Mesenchymal stem cell (in vitro differentiated cells and primary cell): ENCODE measurements at places on chromosomes 6 and 20.

DNA sequence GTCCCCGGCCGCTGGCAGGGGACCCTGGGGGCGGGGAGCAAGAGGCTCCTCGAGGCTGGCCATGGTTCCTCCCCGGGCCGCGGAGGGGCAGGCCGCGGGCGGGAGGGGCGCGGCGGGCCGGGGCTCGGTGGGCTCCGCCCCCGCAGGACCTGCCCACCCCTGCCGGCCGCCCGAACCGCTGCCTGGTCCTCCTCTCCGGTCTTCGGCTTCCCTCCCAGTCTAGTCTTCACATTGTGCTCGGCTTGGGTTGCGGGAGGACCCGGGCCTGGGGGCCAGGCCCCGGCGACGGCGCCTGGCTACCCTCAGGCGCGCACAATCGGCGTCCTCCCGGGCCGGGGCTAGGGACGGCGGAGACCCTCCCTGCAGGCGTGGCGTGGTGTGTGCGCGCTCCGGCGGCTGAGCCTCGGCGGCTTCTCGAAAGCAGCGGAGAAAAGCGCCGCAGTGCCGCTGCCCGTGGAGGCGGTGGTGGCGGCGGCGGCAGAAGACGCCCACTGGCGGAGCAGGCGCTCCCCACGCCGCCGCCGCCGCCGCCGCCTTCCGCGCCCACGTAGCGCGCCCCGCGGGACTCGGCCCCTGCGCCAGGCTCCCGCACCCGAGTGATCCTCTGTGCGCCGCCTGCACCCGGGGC lies at the start of gene PDE10A:
PDE10A (minus strand) TSS at position 493 of the 628 bp plus-strand sequence; CDS start at position 63, 430 bp downstream.
- peak; percentile 54 for DNase-seq

GRCh38 chr6:80647156-80647555 lies 540.7 kb downstream of the BCKDHB start:
- DNase-seq, result no peak

DNA sequence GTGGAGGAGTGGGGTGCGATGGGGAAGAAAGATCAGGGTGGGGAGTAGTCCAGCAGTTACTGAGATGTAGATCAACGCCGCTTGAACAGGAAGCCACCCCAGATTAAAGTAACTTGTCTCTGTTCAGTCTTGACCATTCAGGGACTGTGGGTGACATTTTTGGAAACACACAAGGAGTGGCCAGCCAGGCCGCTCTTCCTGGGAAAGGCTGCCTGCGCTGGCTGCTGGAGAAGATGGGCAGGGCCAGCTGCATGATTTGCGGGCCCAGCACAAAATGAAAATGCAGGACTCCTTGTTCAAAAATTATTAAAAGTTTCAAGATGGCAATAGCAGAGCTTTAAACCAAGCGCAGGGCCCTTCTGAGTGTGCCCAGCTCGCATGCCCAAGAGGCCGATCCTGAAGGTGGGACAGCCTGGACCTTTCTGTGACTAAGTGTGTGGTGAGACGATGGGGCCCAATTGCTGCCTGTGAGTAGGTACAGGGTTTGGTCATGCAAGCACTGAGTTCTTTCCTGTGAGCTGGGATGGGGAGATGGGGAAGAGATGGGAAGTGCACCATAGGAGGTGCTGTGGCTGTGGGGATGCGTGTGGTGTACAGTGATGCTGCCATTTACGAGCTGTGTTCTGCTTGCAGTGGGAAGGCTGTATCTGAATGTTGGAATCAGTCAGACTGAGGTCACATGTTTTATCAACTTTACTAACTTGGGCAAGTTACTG lies 51.3 kb downstream of the DAAM2 start:
- no peak for DNase-seq

DNA sequence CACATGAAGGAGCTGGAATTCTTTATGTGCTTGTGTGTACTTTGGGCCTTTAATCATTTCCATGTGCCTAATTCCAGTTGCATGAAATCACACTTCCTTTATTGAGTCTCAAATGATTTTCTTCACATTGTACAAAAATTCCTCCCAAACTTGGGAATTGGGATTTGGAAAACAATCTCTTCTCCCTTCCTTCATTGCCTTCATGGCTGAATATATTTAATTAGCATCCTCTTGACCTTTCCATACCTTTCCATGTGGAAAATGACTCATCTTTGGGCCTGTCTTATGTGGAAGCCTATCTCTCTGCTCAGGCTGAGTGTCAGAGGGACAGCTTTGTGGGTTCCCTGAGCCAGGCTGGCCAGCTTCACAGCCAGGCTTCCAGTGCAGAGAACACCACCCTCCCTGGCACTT lies 33.0 kb upstream of the CDH4 start:
- peak; percentile 58 for DNase-seq

DNA sequence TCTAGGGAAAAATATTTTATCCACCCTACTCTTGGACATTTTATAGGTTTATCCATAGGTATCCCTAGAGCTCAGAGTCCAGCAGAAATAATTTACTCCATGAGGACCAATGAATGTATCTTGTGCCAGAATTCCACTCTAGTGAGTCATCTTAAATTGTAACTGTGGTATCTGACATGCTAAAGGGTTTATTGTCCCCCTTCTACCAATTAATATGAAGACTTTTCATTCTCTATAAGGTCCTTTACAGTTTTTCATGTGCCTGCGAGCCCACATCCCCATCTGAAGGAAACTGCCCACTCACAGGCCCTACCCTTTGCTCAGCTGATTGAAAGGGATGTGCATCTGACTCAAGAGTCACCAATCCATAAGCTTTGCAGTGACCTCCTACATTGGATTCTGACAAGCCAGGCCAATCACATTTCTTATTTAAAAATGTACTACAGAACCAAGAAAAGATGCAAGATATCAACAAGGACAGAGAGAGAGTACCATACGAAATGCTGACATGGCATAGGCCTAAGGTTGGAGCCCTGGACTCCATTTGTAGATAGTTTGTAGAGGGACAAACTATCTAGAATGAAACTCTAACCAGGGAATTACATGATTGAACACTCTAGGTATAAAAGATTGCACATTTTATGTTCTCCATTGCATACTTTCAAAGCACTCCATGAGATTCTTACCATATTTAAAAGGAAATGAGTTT lies 93.4 kb upstream of the DEFB112 start:
- no peak for DNase-seq

GRCh38 chr6:137159912-137160311 lies 13.5 kb downstream of the IL22RA2 start:
- no peak for DNase-seq

DNA sequence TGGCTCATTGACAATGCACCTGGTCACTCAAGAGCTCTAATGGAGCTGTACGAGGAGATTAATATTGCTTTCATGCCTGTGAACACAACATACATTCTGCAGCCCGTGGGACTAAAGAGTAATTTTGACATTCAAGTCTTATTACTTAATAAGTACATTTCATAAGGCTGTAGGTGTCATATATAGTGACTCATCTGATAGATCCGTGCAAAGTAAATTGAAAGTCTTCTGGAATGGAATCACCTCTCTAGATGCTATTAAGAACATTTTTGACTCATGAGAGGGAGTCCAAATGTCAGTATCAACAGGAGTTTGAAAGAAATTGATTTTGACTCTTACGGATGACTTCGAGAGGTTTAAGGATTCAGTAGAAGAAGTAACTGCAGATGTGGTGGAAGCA lies 267.9 kb downstream of the CLVS2 start:
- no peak for DNase-seq

DNA sequence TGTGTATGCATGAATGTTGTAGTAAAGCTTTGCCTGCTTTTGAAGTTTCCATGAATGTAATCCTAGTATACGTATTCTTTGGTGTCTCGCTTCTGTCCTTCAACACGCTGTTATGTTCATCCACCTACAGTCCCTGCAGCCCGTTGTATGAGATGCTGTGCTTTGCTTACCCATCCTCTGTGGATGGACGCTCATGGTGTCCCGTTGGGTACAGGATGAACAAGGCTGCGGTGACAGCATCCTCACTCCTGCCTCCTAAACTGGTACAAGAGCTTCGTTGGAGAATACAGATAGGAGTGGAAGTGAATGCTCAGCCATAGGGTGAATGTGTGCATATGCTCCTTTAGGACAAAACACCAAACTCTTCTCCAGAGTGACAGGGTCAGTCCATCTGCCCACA lies 366.2 kb downstream of the ZFAND3 start:
- DNase-seq, result no peak

- peak; percentile 37 for DNase-seq
Observed at GRCh38 chr20:3919352-3919751, 30.2 kb downstream of the PANK2 start.

GRCh38 chr6:70390067-70390466 lies 23.2 kb upstream of the FAM135A start:
- DNase-seq, result no peak

DNA sequence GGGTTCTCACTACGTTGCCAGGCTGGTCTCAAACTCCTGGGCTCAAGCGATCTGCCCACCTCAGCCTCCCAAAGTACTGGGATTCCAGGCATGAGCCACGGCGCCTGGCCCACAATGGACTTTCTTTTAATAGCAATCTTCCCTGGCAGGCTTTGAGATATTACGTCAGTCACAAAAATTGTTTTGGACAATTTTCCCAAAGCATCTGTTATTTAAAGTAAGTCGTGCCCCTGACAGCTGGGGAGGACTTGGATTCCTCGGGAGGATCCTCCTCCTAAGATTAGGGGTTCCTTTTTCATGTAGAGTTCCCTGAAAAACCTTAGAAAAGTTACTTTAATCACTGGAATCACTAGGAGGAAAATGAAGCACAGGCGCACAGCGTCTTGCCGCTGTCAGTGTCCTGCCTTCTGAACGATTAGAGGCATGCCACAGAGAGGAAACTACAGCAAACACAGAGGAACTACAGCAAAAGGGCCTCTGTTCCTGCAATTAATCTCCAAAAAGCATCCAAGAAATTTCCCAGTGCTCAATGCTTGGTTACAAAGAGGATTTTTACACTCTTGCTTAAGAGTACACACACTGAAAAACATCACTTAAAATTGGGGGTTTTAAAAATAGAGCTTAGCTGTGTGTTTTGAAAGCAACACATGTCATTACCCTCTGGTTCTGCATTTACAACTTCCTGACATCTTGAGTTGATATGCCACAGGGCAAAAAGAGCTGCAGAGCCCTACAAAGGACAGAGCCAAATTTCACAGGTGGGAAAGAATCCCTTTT lies 4.5 kb downstream of the ACSS1 start:
- no peak for DNase-seq

- DNase-seq, result no peak
Observed at GRCh38 chr20:24761220-24762065, 187.6 kb upstream of the CST7 start.

- no peak for DNase-seq
Observed at GRCh38 chr6:72963946-72964345, 261.4 kb downstream of the KHDC1L start.

DNA sequence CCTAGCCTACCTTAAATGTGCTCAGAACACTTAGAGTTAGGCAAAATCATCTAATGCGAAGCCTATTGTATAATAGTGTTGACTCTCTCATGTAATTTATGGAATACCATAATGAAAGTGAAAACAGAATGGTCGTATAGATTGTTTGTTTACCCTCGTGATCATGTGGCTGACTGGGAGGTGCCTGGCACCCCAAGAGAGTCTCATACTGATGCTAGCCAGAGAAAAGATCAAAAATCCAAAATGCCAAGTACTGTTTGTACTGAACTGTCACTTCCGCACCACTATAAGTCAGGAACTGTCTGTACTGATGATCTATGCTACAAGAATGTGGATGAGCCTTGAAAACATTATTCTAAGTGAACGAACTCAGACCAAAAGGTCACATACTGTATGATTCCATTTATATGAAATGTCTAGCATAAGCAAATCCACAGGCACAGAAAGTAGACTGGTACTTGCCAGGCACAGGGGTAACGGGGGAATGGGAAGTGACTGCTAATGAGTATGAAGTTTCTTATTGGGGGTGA lies 22.4 kb downstream of the ZMYND8 start:
- peak; percentile 97 for DNase-seq

- no peak for DNase-seq
Observed at GRCh38 chr6:36301781-36302180, 31.9 kb downstream of the PNPLA1 start.

- no peak for DNase-seq
Observed at GRCh38 chr20:41531518-41532275, 86.5 kb downstream of the CHD6 start.

GRCh38 chr6:53892707-53893106 lies 97.9 kb downstream of the LRRC1 start:
- DNase-seq, result no peak

DNA sequence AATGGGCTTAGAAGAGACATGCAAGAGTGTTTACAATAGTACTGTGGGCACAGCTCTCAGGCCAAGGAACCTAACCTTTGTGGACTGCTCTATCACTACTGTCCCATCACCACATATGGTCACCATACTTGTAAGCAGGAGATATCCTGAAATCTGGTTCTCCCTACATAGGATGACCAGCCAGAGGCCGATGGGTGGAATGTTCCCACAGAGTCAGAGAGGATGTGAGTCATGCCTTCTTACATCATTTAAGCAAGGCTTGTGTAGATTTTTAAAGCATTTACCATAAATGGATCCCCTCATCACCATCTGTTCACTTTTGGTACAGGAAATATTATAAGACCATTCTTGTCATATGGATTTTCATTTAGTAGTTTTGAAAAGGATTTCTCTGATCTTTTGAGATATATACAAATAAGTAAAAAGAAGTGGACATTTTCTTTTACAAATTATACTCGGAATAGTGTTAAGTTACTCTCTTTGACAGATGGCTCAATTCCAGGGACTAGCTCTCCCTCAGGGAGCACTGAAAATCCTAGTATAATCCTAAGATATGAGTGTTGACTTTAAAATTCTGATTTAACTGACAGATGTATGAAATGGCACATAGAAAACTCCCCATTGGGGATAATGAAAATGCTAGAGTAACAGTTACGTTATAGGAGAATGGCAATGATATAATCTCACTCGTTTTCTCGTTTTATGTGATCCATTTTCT lies 6.6 kb downstream of the HTR1B start:
- DNase-seq, result peak; percentile 98

DNA sequence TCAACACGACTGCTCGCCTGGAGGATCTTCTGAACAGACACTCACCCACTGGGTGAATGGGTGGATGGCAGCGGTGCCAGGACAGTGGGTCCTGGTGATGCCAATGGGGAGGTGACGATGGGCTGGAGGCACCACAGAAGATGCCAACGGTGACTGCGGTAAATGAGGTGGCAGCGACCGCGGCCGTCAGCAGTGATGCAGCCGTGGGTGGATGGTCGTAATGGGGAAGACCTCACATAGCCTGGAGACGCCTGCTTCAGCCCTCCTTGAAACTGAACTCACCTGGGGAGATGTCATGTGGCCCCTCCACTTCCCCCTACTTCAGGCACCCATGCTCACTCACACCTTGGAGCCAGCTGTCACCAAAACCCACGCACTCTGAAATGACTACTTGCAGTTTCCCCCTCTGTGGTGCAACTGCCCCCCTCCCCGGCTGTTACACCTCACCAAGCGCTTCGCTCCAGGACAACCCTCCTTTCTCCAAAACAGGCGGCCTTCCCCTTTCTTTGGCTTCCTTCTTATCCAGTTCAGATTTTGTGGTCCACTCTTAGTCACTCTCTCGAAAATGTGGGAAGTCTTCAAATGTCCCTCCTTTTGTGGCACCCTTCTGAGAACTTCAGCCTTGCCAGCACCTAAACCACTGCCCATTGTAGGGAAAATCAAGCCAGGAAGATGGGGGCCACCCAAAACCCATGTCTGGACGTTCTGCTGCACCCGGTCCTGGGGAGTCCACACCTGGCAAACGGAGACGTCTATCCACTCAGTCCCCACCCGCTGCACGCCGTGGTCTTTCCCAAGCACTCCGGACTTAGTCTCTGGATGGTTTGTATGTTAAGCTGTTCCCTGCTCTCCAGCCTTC lies 10.4 kb upstream of the ABHD16B start:
- no peak for DNase-seq
